CD14-positive monocyte (primary cell): ENCODE measurements at places on chromosomes 5 and 9. TPM values are rescaled to one million over a fixed set of nuclear protein-coding genes. Genes with fewer than 3 reads are reported as not detected.
A peak's percentile ranks its signal among the peaks of the same experiment; 100 is the strongest.

- no peaks in the 10 kb centered on the region for H3K27me3 ChIP-seq
- peaks cover 79% of the 10 kb centered on the region for H3K4me1 ChIP-seq
- no peak overlapping the region for H3K4me3 ChIP-seq
- peak; percentile 69 for DNase-seq
Observed at GRCh38 chr9:89405826-89406225, 87.5 kb downstream of the SECISBP2 start.

DNA sequence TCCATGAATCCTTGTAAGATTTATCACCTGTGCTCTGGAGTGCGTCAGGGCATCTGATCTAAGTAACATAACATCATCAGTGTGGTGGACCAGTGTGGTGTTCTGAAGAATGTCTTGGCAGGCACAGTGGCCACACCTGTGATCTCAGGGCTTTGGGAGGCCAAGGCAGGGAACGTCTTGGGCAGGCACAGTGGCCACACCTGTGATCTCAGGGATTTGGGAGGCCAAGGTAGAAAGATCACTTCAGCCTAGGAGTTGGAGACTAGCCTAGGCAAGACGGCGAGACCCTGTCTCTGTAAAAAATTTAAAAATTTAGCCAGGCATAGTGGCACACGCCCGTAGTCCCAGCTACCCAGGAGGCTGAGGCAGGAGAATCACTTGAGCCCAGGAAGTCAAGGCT, 185.5 kb downstream of the CACNA1B start:
- no peak for DNase-seq
- no peak overlapping the region for H3K4me3 ChIP-seq
- H3K4me1 ChIP-seq = no peaks in the 10 kb centered on the region
- no peak overlapping the region for H3K27ac ChIP-seq
- no peaks in the 10 kb centered on the region for H3K36me3 ChIP-seq

DNA sequence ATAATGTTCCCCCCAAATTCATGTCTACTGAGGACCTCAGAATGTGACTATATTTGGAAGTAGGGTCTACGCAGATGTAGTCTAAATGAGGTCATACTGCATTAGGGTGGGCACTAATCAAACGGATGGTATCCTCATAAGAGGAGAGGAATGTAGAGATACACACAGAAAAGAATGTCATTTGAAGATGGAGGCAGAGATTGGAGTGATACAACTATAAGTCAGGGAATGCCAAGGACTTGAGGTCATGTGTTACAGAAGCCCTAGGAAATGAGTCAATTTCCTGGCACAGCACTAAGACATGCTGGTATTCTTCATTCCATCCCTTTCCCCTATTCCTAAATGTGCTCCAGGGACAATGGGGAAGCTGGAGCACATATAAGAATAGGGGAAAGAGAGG, 758 bp upstream of the PDCD1LG2 start:
- H3K36me3 ChIP-seq = no peaks in the 10 kb centered on the region
- peak; percentile 74 for DNase-seq
- H3K4me1 ChIP-seq = peaks cover 43% of the 10 kb centered on the region
- peak overlapping the region; percentile 82 for H3K27ac ChIP-seq
- H3K4me3 ChIP-seq = peak overlapping the region; percentile 52

GRCh38 chr9:127149010-127149409, 26.6 kb upstream of the ANGPTL2 start:
- H3K36me3 ChIP-seq = no peaks in the 10 kb centered on the region
- peaks cover under 1% of the 10 kb centered on the region for H3K4me1 ChIP-seq
- no peak for DNase-seq
- no peaks in the 10 kb centered on the region for H3K27me3 ChIP-seq
- no peak overlapping the region for H3K27ac ChIP-seq

DNA sequence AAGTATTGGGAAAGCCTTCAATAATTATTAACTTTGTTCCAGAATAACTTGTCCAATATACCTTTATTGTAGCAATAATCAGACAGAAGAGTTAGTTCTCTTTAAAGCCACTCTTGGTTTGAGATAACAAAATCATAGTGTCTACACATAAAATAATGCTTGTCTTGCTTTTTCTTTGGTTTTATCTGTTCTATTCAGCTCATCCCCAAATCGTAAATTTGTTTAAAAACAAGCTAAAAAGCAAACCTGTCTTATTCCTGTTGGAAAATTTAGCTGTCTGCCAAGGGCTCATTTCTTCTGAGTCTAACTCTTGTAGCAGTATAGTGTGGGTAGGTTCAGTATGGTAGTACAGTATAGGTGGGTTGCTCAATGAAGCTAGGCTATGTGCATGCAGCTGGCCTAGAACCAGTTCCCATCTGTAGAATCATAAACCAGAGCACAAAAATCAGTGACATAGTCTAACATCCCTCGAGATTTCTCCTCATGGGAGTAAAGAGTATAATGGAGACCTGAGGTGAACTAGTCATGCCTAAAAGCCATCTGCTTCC, 17.9 kb upstream of the APBA1 start:
- no peaks in the 10 kb centered on the region for H3K4me1 ChIP-seq
- H3K36me3 ChIP-seq = no peaks in the 10 kb centered on the region
- H3K27ac ChIP-seq = no peak overlapping the region
- no peak for DNase-seq
- no peak overlapping the region for H3K4me3 ChIP-seq

Gene ZDHHC11B
- not detected for polyA plus RNA-seq

DNA sequence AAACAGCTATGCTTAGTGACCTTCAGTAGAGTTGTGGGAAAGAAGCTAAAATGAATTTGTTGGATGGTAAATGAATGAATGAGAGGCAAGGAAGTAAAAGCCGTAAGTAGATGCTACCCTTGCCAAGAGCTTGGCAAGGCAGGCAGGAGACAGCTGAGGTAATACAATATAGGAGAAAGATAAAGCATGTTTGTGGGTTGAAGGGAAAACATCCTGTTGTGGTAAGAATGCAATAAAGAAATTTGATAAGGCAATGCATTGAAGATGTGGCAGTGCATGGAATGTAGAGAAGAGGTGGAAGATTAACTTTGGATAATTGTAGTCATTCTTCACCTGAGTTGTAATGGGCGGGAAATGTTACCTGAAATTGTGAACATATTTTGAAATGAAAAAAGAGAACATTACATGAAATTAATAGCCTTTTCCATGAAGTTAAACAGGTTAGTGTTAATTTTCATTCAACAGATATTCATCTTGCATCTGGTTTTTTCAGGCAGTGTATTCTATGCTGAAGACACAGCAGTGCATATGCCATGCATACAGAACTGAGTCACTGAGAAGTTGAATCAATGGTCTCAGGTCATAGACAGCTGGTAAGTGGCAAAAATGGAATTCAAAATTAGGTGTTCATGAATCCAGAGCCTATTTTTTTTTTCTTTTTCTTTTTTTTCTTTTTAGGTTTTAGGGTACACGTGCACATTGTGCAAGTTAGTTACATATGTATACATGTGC, 43.4 kb upstream of the SPINK5 start:
- H3K27me3 ChIP-seq = no peaks in the 10 kb centered on the region
- no peak overlapping the region for H3K4me3 ChIP-seq
- no peaks in the 10 kb centered on the region for H3K4me1 ChIP-seq
- no peak for DNase-seq
- H3K27ac ChIP-seq = no peak overlapping the region

DNA sequence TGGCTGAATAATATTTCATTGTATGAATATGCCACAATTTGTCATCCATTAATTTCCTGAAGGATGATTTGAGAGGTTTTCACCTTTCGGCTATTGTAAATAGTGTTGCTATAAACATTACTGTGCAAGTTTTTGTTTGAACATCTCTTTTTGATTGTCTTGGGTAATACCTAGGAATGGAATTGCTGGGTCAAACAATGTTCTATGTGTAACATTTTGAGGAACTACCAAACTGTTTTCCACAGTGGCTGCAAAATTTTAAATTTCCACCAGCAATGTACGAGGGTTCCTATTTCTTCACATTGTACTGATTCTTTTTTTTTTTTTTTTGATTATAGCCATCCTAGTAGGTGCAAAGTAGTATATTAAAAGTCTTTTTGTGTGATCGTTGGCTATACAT, 63.8 kb upstream of the ANKH start:
- no peak overlapping the region for H3K4me3 ChIP-seq
- no peaks in the 10 kb centered on the region for H3K27me3 ChIP-seq
- DNase-seq = peak; percentile 32
- no peak overlapping the region for H3K27ac ChIP-seq
- H3K4me1 ChIP-seq = peaks cover 15% of the 10 kb centered on the region

DNA sequence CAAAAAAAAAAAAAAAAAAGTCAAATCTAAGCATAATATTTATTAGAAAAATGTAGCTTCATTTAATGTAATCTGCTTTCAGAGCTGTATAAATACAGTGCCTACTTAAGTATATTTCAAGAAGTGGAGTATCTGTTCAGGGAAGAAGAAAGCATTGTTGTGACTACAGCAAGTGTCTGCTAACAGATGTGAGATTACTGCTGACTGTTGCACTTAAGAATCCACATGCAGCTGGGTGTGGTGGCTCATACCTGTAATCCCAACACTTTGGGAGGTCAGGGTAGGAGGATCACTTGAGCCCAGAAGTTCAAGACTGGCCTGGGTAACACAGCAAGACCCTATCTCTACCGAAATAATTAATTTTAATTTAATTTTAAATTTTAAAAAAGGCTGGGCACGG, 19.0 kb downstream of the KDM3B start:
- peak overlapping the region; percentile 97 for H3K27ac ChIP-seq
- H3K36me3 ChIP-seq = peaks cover 26% of the 10 kb centered on the region
- DNase-seq = no peak
- H3K4me3 ChIP-seq = no peak overlapping the region
- peaks cover 60% of the 10 kb centered on the region for H3K4me1 ChIP-seq

- no peak for DNase-seq
- no peaks in the 10 kb centered on the region for H3K4me1 ChIP-seq
- no peaks in the 10 kb centered on the region for H3K27me3 ChIP-seq
- H3K4me3 ChIP-seq = no peak overlapping the region
- no peaks in the 10 kb centered on the region for H3K36me3 ChIP-seq
Observed at GRCh38 chr5:38725371-38725865, 120.4 kb upstream of the OSMR start.

Gene SPINK6
- polyA plus RNA-seq = not detected

- no peak overlapping the region for H3K27ac ChIP-seq
- DNase-seq = no peak
- H3K36me3 ChIP-seq = no peaks in the 10 kb centered on the region
Observed at GRCh38 chr5:67467110-67467509, 270.5 kb upstream of the CD180 start.

- peak; percentile 74 for DNase-seq
- peaks cover 52% of the 10 kb centered on the region for H3K36me3 ChIP-seq
- peak overlapping the region; percentile 91 for H3K27ac ChIP-seq
Observed at GRCh38 chr9:113274474-113275156, 757 bp downstream of the CDC26 start.

DNA sequence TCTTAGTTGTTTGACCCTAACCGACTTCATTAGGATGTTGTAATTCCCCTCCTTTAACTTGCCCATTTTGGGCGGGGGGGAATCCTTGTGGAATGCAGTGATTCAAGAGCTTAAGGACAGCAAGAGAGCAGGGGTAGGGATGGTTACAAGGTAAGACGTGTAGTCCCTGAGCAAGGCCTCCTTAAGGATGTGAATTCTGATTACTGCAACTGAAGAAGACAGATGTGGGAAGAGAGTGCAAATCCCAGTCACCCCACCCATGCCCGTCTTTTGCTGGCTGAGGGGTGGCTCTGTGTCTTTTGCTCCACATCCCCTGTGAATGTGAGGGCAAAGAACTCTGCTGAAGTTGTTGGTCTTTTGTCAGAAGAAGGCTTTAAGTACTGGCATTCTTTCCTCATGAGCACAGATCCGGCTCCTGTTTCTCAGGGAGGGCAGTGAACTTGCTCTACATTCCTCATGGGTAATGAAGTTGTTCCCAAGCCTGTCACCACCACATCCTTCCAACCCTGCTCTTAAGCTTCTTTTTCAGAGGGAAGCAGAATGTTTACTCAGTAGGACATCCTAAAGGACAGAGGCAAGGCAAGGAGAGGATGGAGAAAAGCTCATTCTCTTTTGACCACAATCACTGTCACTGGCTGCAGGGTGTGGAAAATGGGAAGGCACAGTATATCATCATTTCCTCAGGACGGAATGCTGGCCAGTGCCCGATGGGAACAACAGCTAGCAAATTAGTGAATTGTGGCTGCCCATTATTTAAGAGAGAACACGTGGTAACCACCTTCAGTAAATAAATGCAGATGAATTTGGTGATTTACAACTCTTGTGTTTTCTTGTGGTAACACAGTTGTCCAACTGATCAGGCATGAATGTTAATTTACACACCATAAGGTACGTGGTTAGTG, 61.5 kb downstream of the RAI14 start:
- no peak overlapping the region for H3K27ac ChIP-seq
- H3K4me1 ChIP-seq = no peaks in the 10 kb centered on the region
- no peaks in the 10 kb centered on the region for H3K27me3 ChIP-seq
- H3K4me3 ChIP-seq = no peak overlapping the region

- no peak overlapping the region for H3K4me3 ChIP-seq
- DNase-seq = no peak
- H3K36me3 ChIP-seq = peaks cover 62% of the 10 kb centered on the region
- no peak overlapping the region for H3K27ac ChIP-seq
- H3K27me3 ChIP-seq = no peaks in the 10 kb centered on the region
Observed at GRCh38 chr5:176383248-176383905, 5.0 kb downstream of the NOP16 start.

Gene AKNA
- polyA plus RNA-seq = 3.3 TPM

Gene CBY3
- polyA plus RNA-seq = not detected

DNA sequence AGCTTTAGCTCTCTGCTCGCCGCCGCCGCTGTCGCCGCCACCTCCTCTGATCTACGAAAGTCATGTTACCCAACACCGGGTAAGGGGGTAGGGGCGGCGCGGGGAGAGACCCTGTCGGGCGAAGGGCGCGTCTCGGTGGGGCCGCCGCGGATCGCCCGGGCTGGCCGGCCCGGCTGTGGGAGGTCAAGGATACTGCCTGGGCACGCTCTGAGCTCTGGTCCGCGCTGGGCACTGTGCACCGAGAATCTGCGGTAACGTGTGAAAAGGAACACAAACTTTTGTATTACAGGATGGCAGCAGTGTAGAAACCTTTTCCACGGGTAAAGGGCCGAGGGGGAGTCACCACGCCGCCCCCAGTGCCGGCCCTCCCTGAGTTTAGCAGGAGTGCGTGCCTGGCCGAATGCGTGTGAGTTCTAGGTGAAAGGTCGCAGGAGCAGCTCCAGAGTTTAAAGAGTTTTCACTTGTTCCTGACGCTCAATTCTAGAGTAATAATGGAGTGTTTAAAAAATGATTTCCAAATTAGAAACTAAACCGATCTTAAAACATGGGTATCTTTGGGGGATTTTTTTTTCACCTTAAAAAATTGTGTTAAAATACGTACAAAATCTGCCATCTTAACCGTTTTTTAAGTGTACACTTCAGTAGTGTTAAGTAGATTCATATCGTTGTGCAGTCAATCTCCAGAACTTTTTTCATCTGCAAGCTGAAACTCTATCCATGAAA, at the start of gene HSDL2:
HSDL2 (plus strand) TSS at position 7 of the 723 bp plus-strand sequence; CDS start at position 63, 56 bp downstream.
- peak; percentile 20 for DNase-seq
- H3K4me1 ChIP-seq = peaks cover 50% of the 10 kb centered on the region
- peak within 1 kb of the TSS; percentile 90 for H3K4me3 ChIP-seq
- H3K27ac ChIP-seq = peak within 1 kb of the TSS; percentile 98
- no peaks in the 10 kb centered on the region for H3K27me3 ChIP-seq
- no peaks in the 10 kb centered on the region for H3K36me3 ChIP-seq
